ENCODE measurements at places on chromosomes 1 and 21.

- no peak for DNase-seq
Observed at GRCh38 chr1:28417926-28418637, 48.5 kb downstream of the PHACTR4 start.

DNA sequence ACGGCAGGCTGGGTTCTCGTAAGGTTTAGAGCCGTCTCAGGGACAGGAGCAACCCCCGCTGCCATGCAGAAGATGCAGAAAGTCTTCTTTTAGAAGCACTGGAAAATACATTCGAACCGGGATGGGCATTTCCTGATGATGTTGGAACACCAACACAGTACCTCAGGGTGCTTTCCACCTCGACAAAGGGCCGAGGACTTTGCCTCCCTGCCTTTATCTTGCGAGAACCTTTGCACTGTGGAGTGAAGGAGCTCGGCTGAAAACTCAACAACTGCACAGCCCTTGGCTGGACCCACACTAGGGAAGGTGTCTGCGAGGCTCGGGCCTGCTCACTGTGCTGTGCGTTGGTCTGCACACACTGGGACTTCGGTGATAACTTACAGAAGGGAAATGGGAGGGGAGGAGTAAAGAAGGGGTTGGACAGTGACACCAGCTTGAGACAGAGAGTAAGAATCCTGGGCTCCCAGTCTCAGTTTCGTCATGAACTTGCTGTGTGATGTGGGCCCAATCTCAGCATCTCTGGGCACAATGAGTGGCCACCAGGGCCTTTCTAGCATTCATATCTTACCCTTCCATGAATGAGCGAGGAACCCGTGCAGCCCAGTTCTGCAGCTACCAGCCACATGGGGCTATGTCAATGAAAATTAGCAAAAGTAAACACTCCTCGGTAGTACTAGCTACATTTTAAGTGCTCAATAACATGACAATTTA is 18.2 kb downstream of the RCAN1 start:
- no peak for DNase-seq

DNA sequence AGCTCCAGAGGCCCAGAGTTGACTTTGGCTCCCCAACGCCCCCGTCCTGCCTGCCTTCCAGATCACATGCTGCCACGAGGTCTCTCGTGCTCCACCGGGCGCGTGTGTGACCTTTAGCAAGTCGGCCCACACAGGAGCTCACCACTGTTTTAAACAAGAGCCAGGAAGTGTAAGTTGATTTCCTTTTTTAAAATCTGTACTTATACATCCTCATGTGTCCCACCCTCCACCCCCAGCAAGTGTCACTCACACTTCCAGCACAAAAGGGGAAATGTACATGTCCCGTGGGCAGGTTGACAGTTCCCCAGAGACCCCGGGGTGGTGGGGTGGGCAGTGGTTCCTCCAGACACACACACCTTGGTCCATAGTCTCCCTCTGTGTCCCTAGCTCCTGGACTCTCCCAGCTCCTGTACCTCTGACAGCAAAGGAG is 84.4 kb downstream of the STUM start:
- no peak for DNase-seq

DNA sequence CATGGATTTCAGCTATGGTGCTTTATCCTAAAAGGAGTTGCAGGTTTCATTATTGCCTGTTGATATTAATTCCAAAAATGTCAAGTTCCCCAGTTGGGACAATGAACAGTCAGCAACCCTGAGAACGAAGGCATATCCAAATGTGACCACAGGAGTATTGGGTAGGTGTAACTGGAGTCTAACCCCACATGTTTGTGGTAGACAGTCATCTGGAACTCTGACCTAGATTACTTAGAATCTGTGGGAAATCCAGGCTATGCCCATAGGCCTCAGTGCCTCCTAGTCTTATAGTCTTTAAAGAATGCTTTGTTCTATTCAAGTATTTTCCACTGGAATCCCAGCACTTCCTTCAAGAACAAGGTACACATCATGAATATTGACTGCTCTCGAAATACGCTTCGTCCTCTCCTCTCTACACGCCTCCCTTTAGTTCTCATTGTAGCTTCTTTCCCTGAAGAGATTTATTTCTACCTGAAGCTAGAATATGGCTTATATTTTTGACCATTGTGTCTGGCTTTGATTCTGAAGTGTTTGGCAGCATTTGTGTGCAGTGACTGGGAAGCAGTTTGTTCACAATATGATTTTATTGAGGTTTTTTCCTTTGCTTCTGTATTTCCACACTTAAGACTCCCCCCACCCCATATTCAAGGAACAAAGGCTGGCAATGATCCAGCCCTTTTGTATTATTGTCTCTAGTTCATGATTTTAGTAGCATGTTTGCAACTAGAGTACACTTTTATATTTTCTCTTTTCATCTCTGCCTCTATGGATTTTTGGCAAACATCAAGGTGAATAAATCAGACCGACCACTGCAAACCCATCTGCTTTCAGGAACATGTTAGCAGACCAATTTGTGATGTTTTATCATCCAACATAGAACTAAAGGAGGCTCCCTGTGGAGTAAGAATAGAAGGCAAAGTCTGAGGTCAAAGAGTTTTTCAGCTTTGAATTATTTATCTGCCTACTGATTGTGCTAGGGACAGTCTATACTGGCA is 178.6 kb downstream of the GPR52 start:
- no peak for DNase-seq

DNA sequence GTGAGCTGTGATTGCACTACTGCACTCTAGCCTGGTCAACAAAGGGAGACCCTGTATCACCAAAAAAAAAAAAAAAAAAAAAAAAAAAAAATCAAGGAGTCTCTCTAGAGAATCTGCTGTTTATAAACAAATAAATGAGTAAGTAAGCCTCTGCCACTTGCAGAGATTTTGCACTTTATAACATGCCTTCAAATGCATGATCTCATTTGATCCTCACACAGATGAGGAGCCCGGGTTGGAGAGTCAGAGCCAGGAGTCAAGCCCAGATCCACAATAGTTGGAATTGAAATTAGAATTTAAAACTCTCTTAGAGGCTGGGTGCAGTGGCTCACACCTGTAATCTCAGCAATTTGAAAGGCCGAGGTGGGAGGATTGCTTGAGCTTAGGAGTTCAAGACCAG is 4.0 kb downstream of the PRELP start:
- no peak for DNase-seq

DNA sequence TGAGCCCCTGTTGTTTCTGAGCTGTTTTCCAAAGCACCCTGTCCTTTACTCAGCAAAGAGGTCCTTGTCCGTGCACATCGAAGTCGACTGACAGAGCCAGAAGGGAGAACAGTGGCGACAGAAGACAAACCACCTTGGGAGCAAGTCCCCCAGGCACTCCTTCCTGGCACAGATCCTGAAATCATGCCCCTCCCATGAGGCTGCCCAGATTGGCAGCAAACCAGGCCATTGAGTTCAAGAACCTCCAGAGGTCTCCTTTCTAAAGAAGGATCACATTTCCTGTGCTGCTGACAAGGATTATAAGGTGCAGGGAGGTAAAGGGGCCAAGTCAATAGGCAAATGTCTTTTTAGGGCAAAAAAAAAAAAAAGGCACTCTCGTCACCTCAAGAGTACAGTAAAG is 84.7 kb upstream of the HIVEP3 start:
- no peak for DNase-seq

DNA sequence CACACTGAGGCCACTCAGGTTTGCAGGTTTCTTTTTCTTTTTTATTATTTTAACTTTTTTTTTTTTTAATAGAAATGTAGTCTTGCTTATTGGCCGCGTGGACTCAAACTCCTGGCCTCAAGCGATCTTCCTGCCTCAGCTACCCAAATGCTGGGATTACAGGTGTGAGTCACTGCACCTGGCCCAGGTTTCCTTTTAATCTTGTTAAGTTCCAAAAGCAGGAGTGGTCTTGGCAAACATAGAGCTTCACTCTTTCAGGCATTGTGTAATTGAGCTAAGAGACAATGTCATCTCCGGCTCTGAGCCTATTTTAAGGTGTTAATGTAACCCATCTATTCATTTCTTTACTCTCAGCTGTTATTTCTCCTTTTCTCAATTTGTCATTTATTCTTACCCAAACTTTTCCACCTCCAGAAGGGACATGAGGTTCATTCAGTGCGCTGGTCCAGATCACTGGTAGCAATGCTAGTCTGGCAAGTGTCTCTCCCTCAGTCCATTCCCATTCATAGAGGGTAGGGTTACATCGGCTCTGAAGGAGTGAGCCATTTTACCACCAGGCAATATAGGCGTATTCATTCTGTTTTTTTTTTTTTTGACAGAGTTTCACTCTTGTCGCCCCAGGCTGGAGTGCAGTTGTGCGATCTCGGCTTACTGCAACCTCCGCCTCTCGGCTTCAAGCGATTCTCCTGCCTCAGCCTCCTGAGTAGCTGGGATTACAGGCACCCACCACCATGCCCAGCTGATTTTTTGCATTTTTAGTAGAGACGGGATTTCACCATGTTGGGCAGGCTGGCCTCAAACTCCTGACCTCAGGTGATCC is 11.3 kb upstream of the MFSD2A start:
- no peak for DNase-seq

DNA sequence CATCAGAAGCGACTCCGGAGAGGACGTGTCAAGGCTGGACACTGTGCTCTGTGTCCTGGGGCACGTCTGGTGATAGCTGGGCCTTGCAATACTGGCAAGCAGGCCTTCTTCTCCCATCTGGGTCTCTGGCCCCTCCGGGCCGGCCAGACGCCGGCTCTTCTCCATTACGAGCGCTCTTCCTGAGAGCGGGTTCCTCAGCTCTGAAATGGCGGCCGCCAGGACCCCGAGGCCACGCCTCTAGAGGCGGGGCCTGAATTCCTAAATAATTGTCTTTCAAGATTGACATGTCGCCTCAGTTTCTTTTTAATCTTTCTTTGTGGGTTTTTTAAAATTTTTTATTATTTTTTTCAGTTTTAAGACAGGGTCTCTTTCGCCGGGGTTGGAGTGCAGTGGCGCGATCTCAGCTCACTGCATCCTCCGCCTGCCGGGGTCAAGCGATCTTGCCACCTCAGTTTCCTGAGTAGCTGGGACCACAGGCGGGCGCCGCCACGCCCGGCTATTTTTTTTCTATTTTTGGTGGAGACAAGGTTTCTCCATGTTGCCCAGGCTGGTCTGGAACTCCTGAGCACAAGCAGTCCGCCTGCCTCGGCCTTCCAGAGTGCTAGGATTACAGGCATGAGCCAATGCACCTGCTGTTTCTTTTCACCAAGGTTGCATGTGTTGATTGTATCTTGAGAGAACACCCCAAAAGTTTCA is 9.2 kb downstream of the RNF2 start:
- no peak for DNase-seq

DNA sequence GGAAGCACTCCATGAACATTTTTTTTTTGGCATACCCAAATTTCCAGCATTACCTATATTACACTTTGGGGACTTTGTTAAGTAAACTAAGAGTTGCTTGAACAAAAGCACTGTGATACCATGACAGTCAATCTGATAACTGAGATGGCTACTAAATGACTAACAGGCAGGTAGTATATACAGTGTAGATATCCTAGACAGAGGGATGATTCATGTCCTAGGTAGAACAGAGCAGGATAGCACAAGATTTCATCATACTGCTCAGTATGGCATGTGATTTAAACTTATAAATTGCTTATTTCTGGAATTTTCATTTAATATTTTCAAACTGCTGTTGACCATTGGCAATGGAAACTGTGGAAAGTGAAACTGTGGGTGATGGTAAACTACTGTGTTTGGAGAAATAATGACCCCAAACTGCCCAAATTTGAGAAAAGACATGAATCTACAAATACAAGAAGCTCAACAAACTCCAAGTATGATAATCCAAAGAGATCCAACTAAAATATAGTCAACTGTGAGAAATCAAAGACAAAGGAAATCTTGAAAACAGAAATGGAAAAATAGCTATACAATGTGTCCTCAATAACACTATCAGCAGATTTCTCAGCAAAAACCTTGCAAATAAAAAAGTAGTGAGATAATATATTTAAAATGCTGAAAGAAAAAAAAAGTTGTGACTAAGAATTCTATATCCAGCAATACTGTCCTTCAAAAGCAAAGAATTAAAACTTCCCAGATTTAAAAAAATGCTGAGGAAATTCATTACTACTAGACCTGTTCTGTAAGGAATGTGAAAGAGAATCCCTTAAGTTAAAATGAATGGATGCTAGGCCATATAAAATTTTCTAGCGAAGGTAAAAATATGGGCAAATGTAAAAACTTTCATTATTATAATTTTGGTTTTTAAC is 410.4 kb downstream of the DUSP10 start:
- no peak for DNase-seq

DNA sequence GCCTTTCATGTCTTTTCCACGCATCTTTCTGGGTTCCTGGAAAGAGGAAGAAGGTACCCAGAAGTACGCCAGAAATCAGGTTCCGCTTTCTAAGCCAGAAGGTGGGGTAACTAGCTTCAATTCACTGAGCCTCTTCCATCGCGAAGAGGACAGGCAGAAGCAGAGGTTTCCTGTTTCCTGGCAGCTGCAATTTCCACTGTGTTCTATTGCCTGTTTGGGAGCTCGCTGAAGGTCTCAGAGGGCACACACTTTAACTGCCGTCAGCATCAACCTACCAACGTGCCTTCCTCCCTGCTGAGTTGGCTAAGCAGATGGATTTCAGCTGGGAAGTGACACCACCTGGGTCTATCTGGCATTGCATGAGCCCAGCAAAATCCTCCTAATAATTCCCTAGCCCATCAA is 10.0 kb downstream of the NCF2 start:
- no peak for DNase-seq

- DNase-seq: no peak
Observed at GRCh38 chr1:168234846-168235547, 9.2 kb downstream of the SFT2D2 start.

DNA sequence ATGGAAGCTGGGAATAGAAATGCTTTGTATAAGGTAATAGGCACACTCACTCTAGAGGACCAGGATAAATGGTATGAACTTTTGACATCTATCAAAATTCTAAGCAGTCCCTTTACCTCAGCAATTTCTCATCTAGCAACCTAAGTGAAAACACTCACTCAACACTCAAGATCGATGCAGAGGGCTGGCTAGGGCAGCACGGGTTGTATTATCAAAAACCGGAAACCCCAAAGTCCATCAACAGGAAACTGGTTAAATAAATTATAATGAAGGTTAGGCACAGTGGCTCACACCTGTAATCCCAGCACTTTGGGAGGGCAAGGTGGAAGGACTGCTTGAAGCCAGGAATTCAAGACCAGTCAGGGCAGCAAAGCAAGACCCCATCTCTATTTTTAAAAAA is 9.4 kb downstream of the USP48 start:
- DNase-seq: no peak

DNA sequence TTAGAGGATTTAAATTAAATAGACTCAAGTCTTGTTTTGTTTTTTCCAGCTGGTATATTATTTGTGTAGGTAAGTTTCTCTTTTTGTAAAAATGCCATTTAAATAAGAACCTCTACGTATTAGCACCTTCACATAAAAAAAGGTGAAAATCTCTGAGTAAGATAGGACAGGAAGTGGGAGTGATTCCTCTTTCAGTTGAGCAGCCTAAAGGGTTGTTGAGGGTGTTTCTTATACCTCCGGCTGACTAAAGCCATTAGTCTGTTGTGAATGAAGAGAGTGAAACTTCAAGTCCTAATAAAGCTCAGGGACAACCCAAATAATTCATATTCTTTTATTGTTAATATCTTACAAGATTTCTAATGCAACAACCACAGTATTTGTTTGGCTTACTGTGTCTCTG is 188.7 kb downstream of the CHRM3 start:
- DNase-seq: no peak

GRCh38 chr1:234213658-234214128 is 159.6 kb upstream of the COA6 start:
- DNase-seq: no peak

- no peak for DNase-seq
Observed at GRCh38 chr1:220347654-220348175, 75.5 kb upstream of the RAB3GAP2 start.

GRCh38 chr1:220221269-220221668 is 51.0 kb downstream of the RAB3GAP2 start:
- no peak for DNase-seq

GRCh38 chr1:48524892-48525467 is 53.0 kb upstream of the SPATA6 start:
- DNase-seq: no peak

Data from naive thymus-derived CD8-positive, alpha-beta T cell (primary cell).